HTR-8/SVneo (cell line): ENCODE measurements at places on chromosomes 5 and 9.

DNA sequence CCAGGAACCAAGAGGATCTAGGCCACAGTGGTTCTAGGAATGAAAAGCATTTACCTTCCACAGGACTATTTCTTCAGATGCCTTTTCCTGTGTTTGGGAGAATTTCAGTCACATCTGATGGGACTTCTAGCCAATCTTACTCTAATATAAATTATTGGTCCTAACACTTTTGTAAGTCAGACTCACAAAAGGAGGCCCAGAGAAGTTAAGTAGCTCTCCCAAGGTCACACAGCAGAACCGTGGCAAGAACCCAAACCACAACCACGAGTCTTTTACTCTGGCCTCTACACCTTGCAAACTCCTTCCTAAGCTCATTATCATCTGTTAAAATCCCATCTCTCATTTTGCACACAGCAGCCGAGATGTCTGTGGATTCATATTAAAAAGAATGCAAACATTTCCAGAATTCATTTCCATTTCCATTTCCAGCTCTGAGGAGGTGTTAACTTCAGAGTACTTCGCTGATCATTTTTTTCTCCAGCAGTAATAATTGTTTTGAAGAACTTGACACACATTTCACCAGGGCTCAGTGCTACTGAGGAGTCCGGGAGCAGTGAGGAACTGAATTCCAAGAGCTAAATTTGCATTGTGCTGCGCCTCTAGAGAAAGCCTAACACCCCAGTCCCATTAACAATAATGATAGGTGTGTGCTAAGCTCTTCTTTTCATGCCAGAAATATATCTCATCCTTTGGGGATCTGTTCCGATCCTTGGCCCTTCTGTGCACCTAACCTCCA, 168.1 kb downstream of the SEMA6A start:
- no peak for DNase-seq

- peak; percentile 42 for DNase-seq
These were observed 91.2 kb downstream of the RFK start for GRCh38 chr9:76302947-76303550.

GRCh38 chr5:134515801-134516200, 9.7 kb upstream of the JADE2 start:
- DNase-seq = no peak

DNA sequence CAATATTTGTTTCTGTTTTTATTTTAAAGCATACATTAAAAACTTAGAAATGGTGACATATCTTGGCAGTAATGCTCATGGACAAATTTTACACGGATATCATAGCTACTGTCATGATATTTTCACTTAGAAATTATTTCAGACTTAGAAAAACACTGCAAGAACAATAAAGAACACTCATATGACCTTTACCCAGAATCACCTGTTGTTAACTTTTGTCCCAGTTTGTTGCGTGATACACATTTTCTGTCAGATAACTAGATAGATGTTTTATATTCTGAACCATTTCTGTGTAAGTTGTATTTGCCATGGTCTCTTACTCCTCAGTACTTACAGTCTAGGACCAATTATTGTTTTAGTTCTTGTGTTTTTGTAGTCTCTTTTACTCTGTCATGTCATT, 3.6 kb upstream of the LRRC70 start:
- no peak for DNase-seq

- peak; percentile 34 for DNase-seq
These were observed 101.1 kb downstream of the FGF18 start for GRCh38 chr5:171520300-171521174.

GRCh38 chr5:75113354-75114113, 61.2 kb upstream of the GCNT4 start:
- DNase-seq = no peak

- no peak for DNase-seq
These were observed 711.7 kb upstream of the EDIL3 start for GRCh38 chr5:85096421-85096820.

DNA sequence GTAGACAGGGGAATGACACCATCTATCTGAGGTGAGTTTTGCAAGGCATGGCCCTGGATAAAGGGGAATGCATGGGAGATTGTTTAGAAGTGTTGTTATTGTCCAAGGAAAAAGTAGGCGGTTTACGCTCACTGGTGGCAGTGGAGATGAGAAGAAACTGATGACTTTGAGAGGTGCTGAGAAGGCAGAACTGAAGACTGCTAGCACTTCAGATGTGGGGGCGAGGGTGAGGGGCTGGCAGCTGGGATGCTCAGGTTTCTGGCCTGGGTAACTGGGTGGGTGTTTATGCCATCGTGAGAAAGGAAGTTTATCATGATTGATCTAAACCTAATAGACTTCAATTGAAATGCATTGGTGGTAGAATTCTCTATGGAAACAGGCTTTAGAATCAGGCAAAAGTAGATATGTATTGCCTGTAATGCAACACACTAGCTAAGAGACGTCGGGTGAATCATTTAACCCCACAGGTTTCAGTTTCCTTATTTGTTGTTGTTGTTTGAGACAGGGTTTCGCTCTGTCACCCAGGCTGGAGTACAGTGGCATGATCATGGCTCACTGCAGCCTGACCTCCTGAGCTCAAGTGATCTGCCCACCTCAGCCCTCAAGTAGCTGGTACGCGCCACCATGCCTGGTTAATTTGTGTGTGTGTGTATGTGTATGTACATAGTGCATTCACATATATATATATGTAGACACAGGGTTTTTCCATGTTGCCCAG, 123.5 kb downstream of the SLC24A2 start:
- DNase-seq = no peak

DNA sequence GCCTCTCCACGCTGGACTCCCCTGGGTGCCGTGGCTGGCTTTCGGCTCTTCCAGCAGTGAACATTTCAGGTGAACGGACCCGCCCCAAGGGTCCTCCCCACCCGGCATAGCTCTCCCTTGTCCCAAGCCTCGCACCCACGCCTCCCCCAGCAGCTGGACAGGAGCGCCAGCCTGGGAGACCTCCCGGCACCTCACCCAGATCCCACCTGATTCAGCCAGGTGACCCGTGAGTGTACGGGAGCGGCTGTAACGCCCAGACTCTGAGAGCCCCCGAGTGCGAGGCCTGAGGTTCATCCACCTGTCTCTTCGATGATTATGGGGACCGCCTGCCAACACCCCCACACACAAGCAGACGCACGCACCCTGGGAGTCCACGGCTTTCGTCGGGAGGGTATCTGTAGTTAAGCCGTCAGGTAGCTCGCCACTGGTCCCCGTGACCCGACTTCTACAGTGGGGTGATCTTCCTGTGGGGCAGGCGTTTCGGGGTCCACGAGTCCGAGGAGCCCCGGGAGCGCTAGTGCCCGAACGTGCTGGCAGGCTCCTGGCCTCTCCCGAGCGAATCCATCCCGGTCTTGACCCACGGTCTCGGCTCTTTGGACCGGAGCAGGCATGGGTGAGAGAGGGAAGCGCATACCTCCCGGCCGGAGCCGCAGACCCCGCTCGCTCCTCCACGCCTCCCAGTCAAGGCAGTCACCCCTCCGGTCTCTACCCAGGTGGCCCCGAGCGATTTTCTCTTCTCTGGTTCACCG, 14.9 kb downstream of the TRIM7 start:
- no peak for DNase-seq

DNA sequence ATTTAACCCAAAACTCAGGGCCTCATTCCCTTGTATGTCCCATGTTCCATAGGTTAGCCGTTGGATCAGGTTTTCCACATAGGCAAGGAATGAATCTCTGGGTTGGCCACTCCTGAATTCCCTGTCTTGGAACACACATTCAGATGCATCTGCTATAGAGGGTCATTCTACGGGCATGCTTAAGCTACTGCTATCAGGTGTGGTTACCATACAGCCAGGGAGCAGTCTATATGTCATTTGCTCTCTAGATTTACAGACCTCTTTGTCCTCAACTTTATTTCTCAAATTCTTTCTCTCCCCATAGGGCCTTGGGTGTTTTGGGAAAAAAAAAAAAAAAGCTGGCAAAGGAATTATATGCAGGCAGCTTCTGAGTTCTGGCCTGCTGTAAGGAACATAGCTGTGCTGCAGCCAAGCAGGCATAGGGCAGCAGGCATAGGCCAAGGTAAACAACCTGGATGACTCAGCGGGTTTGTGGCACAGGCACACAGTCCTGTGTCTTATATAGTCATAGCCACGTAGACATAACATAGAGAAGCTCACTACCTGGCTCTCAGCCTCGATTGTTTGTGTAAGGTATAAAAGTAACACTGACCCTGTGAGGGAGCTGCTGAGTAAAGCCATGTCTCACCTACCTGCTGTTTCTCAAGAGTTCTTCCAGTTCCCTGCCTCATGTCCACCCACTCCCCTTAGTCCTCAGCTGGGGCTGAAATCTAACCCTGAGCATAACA, 141.5 kb downstream of the OSTF1 start:
- DNase-seq = no peak

DNA sequence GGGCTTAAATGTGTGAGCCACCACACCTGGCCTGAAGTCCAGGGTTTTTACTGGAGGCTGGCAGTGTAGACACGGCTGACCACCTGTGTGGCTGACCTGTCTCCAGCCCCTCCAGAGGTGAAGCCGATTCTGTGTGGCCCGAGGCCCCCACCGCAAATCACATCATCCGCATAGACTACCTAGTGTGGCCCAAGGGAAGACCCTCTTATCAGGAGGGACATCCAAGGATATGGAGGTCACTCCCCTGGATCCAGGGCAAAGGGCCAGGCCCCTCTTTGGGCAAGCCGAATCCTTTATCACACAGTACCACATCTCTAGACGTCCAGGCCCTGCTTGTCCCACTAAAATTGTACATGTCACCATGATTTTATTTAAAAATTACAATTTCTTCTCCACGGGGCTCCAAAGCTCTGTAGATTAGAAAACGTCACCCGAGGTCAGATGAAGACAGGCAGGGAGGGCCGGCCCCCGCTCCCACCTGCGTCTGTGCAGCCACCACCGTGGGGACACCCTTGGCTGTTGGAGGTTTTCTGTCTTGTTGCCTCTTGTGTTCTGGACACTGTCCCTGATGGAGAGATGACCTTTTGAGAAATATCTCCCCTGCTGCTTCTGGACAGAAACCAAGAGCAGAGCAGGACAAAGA, 20.1 kb downstream of the LAMC3 start:
- DNase-seq = no peak

DNA sequence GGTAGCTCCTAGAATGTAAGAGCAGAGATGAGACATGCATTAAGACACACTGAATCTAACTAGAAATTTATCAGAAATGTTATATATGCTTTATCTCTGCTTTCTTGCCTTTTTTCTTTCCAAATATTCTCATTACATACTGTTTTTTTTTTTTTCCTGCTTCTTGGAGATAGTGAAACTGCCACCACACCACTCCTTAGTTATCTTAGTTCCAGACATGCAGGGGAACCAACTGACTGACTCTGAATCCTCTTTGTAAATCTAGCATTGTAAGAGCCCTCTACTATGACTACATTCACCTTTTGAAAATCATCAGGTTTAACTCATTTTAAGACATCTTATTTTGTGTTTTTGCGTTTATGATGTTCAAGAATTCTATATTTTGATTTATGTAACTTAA, 181.3 kb upstream of the ST8SIA4 start:
- no peak for DNase-seq

- no peak for DNase-seq
These were observed 45.5 kb upstream of the GPBP1 start for GRCh38 chr5:57128325-57128724.

GRCh38 chr9:77738932-77739331, 90.8 kb upstream of the GNA14 start:
- no peak for DNase-seq

DNA sequence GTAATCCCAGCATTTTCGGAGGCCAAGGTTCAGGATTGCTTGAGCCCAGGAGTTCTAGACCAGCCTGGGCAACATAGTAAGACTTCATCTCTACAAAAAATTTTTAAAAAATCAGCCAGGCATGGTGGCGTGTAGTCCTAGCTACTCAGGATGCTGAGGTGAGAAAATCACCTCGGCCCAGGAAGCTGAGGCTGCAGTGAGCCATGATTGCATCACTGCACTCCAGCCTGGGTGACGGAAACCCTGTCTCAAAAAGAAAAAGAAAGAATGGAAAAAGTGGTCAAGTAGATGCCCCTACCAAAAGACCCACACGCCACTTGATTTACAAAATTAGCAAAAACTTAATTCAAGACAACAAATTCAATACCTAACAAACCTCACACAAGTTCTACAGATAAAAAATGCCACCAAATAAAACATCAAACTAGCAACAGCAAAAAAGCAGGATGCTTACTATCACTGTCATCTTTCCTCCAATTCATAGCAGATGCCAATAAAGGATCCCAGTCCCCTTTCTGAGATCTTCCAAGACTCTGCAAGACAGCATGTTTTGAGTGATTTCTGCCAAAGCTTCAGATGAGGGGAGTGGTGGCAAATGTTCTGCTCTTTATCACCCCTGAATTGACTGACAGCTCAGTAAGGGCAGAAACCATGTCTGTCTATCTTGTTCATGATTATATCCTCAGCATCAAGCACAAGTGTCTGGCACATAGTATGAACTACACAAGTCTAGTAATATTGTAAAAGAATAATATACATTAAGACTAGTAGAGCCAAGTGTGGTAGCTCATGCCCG, 34.2 kb upstream of the TESK1 start:
- no peak for DNase-seq

DNA sequence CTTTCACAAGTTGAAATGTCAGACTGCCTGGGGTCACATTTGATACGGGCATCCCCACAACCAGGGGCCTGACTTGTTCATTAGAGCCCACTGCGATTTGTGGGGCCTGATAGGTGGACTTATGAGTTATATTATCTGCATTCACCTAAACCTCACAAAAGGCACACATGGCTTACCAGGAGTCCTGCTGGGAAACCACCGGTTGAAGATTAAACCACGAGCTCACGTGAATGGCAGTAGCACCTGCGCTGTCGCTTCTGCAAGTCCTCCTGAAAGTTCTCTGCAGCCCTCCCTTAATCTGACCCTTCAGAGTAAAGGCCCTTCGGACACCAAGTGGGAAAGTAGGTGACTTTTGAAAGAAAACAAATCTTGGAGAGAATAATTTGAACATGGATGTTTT, 68.9 kb downstream of the PPIC start:
- DNase-seq = no peak

GRCh38 chr9:115046824-115047223, 71.1 kb downstream of the TNC start:
- no peak for DNase-seq

DNA sequence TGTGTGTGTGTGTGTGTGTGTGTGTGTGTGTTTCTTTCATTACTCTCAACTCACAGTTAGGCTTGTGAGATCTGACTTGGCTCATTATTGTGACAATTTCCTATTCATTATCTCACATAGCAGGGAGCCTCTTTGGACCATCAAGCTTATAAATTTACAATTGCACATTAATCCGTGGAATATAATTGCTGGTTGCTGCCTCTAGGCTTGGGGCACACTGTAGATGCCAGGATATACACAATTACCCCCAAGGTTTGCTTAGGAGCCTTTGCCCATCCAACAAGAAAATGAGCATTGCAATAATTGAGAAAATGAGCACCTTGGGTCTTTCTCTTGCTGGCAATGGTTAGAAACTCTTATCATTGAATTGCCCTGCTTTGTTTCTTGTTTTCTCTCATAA, 161.6 kb upstream of the DMRTA1 start:
- DNase-seq = no peak

DNA sequence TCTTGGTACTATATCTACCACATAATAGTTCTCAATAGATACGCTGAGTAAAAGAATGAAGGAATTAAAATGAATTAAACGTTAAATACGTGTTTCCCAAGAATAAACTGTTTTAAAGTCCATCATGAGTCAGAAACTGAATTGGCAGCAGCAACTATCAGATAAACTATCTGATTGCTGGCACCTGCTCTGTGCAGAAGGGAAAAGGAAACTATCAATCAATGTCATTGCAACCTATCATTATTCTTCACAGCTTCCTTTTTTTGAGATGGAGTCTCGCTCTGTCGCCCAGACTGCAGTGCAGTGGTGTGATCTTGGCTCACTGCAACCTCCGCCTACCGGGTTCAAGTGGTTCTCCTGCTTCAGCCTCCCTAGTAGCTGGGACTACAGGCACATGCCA, 8.8 kb upstream of the WDR36 start:
- no peak for DNase-seq

- DNase-seq = no peak
These were observed 61.5 kb upstream of the RNF130 start for GRCh38 chr5:180133060-180133459.
